Foreskin keratinocyte (primary cell): ENCODE measurements at places on chromosomes 5 and 9.

DNA sequence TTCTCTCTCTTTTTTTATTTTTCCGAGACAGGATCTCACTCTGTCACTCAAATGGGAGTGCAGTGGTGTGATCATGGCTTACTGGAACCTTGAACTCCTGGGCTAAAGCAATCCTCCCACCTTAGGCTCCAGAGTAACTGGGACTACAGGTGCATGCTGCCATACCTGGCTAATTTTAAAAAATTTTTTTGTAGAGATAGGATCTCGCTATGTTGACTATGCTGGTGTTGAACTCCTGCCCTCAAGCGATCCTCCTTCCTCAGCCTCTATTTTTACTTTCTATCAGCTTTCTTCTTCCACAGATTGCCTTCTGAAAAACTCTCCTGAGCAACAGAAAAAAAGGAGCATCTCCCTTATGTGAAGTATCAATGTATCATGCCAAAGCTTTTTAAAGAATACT is 14.1 kb upstream of the ERBIN start:
- DNase-seq = no peak

DNA sequence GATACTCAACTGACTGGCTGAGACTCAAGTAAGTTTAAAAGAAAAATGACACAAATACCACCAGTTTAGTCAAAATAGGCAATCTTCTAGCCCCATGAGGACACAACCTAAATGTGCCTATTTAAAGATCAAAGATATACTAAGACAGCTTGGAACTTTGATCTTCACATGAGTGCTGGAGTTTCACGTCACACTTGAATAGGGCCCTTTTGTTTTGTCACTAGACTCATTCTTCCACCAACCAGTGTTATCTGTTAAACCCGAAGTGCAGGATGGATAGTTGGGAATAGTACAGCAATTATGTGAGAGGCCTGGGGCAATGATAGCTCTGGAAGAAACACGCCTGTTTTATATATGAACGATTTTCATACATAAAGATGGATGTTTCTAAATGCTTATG is 792.8 kb upstream of the NUDT12 start:
- no peak for DNase-seq

GRCh38 chr5:179265514-179266290 is 79.6 kb downstream of the ADAMTS2 start:
- no peak for DNase-seq

DNA sequence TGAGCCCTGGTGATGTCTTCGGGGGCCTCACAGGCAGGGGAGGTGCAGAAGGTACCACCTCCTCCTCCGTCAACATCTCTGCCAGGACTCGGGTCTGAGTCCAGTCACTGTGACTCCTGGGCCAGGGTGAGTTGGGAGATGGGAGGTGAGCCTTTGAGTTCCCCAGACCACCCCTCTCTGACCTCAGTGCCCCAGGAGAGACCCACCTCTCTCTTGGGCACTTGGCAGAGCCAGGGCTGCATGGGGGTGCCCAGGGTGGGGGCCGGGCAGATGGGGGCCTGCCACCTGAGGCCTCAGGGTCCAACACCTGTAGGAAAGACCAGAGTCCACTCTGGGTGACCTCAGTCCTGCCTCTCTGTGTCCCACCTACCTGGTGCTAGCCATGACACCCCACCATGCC is 6.8 kb downstream of the KIF12 start:
- no peak for DNase-seq

GRCh38 chr9:65403721-65404120 is 118.7 kb upstream of the FOXD4L5 start:
- no peak for DNase-seq

GRCh38 chr5:11903614-11904264 is 507 bp downstream of the CTNND2 start:
- no peak for DNase-seq

- DNase-seq = no peak
Observed at GRCh38 chr5:87156631-87157030, 111.1 kb upstream of the RASA1 start.

DNA sequence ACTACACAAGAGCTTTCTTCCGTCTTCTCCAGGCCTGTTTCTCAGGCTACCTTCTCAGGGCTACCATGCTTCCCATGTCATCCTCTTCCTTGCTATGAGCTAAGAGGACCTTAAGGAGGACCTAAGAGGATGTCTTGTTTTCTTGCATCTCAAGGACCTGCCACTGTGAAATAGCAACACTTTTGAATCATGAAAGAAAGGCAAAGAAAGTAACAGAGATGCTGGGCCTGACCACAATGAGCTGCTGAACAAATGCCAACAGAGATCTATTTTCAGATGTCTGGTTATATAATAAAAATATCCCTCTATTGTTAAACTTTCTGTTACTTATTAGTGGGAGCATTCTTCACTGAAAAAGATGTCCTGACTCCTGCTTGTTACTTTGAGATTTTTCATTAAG is 36.7 kb upstream of the ANXA1 start:
- no peak for DNase-seq

DNA sequence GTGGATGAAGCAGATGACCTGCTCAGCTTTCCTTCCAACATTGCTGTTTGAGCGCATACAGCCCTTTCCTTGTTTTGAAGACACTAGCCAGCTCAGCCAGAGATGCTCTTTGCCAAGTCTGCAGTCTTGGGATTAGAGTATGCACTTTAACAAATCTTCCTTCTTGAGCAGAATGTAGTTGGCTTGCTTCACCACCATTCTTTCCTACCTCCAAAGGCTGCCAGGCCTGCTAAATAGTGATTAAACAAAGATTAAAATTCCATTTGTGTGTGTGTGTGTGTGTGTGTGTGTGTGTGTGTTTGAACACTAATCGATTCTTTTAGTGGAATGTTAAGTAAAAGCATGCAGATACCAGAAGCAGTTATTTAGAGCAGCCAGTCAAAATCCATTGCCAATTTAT is 97.6 kb downstream of the GALNT10 start:
- no peak for DNase-seq

GRCh38 chr5:41794471-41794870 is 75.8 kb downstream of the OXCT1 start:
- peak; percentile 71 for DNase-seq

- DNase-seq = no peak
Observed at GRCh38 chr5:68367287-68367686, 151.7 kb downstream of the PIK3R1 start.

GRCh38 chr5:23461576-23461975 is 45.8 kb upstream of the PRDM9 start:
- no peak for DNase-seq

DNA sequence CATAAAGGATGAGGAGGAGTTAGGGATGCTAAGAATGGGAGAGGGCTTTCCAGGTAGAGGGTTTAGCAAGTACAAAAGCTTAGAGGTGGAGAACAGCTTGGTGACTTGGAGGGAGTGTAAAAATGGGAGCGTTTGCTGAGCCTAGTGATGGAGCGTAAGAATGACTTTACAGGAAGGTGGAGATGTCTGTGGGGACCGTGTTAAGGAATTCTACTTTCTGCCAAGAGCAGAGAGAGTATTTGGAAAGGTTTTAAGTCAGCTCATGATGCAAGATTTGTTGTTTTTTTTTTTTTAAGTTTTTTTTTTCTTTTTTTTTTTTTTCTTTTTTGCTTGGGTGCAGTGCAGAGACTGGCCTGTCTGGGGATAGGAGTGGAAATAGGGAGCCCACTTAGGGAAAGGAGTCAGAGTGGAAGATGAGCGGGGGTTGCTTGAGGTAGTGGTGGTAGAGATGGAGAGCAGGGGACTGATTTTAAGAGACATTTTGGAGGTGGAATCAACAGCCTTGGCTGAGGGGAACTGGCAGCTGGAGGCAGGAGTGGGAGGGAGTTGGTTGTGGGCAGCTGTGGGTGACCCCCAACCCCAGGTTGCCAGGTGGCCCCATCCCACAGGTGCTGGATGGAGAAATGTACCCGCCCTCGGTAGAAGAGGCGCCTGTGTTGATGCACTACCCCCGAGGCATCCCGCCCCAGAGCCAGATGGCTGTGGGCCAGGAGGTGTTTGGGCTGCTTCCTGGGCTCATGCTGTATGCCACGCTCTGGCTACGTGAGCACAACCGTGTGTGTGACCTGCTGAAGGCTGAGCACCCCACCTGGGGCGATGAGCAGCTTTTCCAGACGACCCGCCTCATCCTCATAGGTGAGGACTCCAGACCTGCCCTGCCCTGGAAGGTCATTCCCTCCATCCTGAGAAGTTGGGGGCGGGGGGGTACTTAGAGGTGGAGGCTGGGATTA is 12.4 kb downstream of the PTGS1 start:
- peak; percentile 71 for DNase-seq

DNA sequence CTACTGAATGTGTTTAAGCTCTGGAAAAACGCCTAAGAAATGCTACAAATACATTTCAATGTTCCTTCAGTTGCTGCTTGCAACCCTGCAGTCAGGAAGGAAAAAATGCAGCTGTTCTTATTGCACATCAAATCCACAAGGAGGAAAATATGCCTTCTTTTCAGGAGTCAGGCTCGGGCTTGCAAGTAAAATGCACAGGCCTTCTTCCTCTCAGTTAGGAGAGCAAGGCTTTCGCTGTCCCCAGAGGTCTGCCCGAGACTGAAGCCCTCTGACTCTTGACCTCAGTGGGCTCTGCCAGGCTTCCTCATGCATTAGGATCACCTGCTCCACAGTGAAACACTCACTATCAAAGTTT is 899 bp upstream of the SHC3 start:
- peak; percentile 21 for DNase-seq

DNA sequence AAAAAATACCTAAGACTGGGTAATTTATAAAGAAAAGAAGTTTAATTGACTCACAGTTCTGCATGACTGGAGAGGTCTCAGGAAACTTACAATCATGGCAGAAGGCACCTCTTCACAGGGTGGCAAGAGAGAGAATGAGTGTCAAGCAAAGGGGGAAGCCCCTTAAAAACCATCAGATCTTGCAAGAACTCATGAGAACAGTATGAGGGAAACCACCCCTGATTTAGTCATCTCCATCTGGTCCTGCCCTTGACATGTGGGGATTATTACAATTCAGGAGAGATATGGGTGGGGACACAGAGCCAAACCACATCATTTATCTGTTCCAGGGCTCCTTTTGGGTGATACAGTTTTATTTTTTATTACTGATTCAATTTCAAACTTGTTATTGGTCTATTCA is 23.2 kb upstream of the ADAMTS16 start:
- no peak for DNase-seq

DNA sequence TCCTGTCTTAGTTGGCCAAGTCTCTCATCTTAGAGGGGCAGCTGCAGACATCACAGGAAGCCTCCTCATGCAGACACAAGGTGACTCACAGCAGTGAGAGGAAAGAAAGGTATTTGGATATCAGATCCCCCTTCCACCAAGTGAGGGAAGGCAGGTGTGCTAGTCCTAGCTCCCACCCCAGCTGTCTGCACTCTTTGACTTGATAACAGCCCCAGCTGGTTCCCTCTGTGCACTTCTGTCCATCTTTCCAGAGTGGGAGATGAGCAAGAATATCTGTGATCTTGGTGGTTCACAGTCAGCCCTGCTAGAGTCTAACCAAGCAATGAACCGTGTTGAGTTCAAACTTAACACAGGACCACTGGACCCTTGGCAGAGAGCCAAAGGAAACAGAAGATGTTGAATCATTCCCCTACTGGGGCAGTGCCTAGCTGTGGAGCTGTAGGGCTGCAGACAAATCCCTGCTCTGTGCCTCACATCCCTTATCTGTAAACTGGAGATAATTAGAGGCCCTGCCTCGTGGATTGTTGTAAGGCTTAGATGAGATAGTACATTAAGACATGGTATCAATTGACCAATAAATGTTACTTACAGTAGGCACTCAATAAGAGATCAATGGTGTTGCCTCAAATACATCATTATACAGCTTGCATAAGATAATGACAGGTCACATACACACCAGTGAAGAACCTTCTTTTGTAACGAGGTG is 39.1 kb downstream of the SH3RF2 start:
- peak; percentile 95 for DNase-seq

DNA sequence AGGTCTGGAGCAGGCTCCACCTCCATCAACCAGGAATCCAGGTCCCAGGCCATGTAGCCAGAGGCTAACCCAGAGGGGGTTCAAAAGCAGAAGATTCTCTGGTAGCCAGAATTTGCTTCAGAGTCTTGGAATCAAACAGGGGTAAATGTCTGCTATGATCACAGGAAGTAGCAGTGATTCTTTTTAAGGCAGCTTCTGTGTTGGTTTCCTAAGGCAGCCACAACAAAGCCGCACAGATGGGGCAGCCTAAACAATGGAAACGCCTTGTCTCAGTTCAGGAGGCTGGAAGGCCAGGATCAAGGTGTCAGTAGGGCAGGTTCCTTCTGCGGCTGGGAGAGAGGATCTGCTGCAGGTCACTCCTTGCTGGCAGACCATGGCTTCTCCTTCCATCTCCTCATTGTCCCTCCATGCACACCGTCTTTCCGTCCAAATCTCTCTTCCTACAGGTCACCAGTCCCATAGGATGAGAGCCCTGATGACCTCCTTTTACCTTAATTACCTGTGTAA is 167.3 kb downstream of the ROR2 start:
- no peak for DNase-seq

GRCh38 chr5:114467729-114468128 is 105.9 kb downstream of the KCNN2 start:
- peak; percentile 9 for DNase-seq

- DNase-seq = no peak
Observed at GRCh38 chr5:107154593-107154992, 516.1 kb downstream of the EFNA5 start.
